ENCODE measurements at places on chromosomes 5 and 9.

GRCh38 chr9:123315635-123316034 lies 40.4 kb upstream of the CRB2 start:
- no peak for DNase-seq

- no peak for DNase-seq
Measured at GRCh38 chr9:17064558-17064957, 70.3 kb upstream of the CNTLN start.

DNA sequence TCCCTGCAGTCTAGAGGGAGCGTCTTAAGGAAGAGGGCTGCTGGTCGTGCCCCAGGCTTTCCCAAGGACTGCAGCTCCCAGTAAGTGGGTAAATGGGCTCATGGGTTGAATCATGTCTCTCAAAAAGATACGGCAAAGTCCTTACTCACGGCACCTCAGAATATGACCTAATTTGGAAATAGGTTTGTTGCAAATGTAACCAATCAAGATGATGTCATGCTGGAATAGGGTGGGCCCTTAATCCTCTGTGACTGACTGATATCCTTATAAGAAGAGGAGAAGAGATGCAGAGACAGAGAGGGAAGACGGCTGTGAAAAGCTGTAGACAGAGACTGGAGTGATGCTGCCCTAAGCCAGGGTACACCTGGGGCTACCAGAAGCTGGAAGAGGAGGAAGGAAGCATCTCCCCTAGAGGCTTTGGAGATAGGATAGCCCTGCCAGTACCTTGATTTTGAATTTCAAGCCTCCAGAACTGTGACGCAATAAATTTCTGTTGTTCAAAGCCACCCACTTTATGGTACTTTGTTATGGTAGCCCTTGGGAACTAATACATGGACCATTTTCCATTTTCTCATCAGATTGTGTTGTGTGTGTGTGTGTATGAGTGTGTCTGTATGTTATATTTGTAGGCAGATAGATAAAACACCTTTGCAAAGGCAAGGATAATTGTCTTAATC lies 15.0 kb downstream of the GALNT10 start:
- no peak for DNase-seq

DNA sequence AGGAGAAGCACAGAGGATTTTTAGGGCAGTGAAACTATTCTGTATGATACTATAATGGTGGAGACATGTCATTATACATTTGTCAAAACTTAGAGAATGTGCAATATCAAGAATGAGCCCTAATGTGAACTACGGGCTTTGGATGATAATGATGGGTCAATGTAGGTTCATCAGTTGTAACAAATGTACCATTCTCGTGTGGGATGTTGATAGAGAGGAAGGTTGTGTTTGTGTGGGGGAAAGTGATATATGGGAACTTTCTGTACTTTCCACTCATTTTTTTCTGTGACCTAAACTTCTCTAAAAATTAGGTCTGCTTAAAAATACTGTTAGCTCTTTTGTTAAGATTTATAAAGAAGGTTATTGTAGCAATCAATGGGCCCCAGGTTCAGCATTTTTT lies 138.9 kb downstream of the SPATA31D1 start:
- DNase-seq: no peak

DNA sequence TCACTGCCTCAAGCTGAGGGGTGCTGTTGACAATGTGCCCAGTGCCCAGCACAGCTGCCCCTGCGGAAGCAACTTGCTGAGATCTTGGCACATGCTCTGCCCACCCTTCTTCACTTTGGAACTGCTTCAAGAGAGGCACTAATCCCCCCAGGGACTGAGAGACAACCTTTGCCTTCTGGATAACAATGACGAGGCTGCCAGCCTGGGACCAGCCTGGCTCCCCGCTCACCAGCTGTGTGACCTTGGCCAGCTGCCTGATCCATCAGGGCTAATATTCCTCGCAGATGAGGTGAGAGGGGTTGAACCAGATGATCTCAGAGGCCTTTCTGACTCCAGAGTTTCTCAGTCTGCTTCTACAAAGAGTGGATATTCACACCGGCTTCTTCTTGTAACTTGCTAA lies 81.0 kb downstream of the SHB start:
- no peak for DNase-seq

- DNase-seq: no peak
Measured at GRCh38 chr5:37926732-37927131, 86.9 kb upstream of the GDNF start.

DNA sequence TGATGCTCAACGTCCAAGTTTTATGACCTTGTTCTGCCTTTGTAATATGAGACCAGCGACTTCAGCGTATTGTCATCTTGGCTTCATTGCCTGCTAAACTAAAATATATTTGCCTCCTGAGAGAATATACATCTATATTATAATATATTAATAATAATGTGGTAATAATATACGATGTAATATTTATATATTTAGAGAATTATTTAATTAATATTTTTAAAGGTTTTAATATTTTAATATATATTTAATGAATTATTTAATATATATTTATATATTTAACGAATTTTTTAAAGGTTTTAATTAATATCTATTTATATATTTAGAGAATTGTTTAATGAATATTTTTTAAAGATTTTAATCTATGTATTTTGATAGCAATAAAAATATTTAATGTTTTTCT lies 700.7 kb downstream of the TAF11L14 start:
- DNase-seq: no peak

DNA sequence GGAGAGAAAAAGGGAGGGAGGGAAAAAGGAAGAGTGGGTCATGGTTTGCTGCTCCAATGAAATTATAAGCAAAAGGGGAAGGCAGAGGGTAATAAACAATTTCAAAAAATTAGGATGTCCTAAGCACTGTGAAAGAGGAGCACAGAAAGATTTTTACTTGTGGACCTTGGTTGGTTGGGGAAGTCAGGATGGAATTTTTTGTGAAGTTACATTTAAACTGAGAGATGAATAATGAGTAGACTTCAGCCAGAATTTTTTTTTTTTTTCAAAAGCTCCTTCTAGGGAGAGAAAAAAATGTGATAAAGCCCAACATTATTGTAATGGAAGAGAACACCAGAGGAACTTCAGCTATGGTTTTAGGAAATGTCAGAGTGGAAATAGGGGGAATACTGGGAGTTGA lies 515.9 kb upstream of the PAPPA start:
- no peak for DNase-seq

DNA sequence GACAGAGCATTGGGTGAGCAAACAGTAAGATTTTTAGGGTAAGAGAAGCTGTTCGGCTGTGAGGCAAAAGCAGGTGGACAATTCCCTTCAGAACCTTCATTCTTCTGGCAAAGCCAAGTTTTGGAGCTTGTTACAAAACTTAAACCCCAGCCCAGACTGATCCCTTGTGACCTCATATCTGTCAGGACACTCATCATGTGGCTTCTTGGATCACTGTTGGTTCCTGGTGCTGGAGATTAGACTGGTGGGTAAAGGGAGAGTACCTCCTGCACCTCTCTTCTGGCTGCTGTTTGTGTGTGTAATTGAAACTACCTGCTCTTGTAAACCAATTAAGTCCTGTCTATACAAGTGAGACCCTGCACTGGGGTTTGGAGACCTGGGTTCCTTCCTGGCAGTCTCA lies 21.0 kb downstream of the LARP1 start:
- DNase-seq: no peak

- no peak for DNase-seq
Measured at GRCh38 chr5:136506131-136506530, 140.8 kb upstream of the TRPC7 start.

DNA sequence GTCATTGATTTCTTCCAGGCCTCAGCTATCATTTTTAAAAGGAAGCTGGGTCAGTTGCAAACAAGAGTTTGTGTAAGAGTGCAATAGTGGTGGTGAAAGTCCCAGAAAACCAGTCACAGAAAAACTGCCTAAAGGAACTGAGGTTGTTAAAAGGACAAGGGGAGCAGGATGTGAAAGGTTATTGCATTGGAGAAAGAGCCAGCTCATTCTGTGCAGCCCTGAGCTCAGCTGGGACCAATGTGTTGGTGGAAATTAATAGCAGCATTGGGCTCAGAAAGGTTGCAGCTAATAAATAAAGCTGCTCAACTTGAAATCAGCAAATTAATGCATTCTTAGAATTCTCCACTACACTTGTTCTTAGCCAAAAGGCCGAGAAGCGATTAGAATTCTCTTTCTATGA lies 34.9 kb downstream of the NREP start:
- no peak for DNase-seq

DNA sequence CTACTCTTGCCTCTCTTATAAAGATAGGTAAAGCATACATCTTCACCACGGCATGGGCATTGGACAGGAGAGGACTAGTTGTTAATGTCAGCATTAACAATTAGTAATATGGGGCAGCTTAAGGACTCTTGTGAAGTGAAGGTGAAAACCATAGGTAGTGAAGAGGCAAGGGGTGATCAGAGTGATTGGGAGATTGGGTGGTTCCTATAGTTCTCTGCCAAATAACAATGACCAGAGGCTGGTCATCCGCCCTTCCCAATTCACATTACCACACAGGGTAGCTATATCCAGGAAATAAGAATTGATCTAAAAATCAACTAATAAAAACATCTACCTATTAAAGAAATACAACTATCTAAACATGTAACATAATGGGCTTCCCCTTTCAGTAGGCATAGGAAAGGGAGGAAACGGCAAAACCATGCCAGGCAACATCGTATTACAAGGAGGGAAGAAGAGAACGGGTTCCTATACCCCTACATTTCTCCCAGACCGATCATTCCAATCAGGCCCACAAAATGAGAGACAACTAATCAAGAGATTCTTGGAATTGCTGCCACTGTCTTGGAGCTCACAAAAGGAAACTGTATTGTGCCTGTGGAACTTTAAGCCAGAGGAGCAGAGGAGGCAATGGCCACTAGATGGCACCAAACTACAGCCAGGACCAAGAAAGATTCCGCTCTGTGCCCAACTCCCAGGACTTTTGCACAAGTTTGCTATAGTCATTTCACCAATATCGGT lies 121.6 kb downstream of the FBXL17 start:
- peak; percentile 59 for DNase-seq

DNA sequence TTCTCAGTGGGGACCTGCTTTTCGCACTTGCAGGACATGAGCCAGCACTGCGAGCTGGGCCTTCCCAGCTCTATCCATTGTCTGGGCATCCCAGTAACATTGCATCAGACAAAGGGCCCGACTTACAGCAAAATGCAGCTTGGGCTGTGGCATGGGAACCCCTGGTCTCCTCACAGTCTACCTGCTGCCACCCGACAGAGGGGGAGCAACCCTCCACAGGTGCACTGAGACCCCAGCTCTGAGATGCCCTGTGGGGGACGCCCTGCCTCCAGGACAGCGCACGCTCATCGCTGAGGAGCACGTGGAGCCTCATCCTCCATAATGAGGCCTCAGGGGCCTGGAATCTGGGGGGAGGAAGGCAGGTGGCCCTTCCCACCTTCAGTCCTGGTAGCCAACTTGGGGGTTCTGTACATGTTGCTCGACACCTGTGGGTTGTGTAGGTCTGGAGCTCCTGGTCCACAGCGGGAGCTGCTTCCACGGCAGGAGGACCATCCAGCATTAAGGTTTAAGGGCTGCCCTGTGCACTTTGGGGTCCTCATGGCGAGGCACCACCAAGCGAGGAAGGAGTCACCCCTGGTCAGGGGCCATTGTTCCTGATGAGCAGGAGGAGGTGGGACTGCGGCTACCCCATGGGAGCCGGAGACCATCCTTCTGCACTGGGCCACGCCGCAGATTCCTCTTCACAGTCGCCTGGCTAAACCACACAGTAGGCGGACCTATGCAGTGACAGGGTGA lies 376.5 kb upstream of the IRX1 start:
- DNase-seq: no peak

DNA sequence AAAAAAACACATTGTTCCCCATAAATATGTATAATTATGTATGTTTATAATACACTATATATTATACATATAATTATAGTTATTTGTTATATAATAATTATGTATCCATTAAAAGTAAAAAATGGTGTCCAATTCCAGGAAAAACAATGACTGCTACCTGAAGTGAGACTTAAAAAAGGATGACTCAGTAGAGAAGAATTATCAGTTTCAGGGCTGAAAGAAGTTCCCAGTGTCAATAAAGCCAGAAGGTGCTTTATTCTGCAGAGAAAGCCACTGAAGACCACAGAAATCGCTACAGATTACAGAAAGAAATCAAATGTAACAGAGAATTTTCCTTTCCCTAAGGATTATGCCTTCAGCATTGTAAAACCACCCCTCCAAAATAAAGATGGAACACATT lies 50.9 kb downstream of the ANKRD31 start:
- DNase-seq: no peak

GRCh38 chr9:107856633-107857032 lies 367.1 kb upstream of the KLF4 start:
- no peak for DNase-seq

- DNase-seq: no peak
Measured at GRCh38 chr9:112174965-112175795, at the start of gene SUSD1. TSS of gene SUSD1 (minus strand) at chr9:112175297. CDS start at chr9:112175235, 62 bp downstream.

DNA sequence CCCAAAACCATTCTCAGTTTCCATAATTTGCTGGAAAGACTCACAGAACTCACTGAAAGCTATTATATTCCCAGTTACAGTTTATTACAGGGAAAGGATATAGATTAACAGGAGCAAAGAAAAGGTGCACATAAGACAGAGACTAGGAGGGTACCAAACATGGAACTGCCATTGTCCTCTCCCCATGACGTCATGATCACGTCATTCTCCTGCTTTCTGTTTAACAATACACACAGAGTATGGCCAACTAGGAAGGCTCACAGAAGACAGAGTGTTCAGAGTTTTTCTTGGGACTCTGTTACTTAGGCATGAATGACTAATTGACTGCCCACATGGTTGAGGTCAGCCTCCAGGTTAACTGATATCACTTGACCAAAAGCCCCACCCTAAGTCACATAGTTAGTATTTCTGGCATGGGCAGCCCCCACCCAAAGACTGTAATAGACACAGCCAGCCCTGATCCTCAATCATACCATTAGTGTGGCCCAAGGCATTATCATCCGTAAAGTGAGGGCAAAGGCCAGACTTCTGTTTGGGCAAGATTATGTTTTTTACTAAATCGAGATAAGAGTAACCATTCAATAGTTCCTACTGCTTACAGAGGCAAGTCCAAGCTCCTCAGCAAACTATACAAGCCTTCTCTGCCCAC lies 353.5 kb upstream of the POU5F2 start:
- DNase-seq: no peak

DNA sequence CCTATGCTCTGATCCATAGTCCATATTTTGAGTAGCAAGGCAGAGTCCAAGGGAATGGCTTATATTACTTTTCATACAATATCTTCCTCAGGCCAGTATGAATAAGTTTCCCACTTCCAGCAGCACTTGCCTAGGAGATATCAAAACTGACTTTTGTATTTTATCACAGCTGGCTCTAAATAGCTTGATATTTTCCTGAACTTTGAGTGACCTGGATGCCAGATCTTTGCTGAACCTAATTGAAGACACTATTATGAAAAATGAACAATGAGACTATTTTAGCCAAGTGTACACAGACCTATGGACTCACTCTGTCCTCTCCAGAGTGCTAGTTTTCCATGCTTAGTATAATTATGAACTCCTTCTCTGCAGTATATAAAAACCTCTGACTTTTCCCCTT lies 475.6 kb upstream of the PTGER4 start:
- no peak for DNase-seq

All from breast epithelium (tissue), 4 donors.